ENCODE measurements at places on chromosomes 4 and X.
A peak's percentile ranks its signal among the peaks of the same experiment; 100 is the strongest.

GRCh38 chrX:65744965-65745364, 77.5 kb downstream of the MSN start:
- no peak for DNase-seq

DNA sequence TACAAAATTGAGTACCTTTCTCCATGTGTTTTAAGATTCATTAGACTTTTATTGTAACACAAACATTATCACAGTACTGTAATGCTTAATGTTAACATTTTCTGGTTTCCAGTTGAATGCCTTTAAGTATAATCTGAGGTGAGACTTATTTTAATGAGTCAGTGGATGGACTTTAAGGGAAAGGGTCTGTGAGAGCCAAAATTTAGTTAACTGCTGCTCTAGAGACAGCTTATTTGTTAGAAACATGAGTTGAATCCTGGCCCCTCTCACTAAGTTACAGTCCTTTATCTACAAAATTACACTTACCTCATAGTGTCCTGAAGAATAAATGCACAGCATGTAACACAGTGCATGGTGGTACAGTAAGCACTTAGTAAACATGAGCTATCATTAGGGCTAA, 66.0 kb downstream of the PGRMC2 start:
- no peak for DNase-seq

- no peak for DNase-seq
These were observed 29.4 kb downstream of the IRF2 start for GRCh38 chr4:184444953-184445309.

- DNase-seq = no peak
These were observed 87.8 kb downstream of the GPRASP3 start for GRCh38 chrX:102808336-102808735.

- no peak for DNase-seq
These were observed 37.0 kb downstream of the HPGDS start for GRCh38 chr4:94305466-94306225.

DNA sequence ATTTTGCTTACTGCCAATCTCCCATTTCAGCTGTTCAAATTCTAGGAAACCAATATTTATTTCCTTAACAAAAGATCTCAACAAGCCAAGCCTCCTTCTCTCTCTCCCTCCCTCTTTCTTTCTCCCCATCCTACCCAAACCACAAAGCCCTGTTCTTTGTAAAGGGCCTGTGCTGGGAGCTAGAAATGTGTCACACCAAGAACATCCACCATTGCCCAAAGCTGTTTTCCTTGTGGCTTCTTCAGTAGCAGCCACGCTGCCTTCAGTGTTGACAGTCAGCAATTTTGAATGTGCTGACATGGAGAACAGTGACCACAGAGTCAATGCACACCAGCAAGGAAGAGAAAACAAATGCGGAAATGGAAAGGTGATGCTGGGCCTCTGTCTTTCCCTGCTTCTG, 203.0 kb downstream of the MAML3 start:
- DNase-seq = no peak

GRCh38 chr4:84939113-84939512, 27.4 kb downstream of the WDFY3 start:
- DNase-seq = no peak

DNA sequence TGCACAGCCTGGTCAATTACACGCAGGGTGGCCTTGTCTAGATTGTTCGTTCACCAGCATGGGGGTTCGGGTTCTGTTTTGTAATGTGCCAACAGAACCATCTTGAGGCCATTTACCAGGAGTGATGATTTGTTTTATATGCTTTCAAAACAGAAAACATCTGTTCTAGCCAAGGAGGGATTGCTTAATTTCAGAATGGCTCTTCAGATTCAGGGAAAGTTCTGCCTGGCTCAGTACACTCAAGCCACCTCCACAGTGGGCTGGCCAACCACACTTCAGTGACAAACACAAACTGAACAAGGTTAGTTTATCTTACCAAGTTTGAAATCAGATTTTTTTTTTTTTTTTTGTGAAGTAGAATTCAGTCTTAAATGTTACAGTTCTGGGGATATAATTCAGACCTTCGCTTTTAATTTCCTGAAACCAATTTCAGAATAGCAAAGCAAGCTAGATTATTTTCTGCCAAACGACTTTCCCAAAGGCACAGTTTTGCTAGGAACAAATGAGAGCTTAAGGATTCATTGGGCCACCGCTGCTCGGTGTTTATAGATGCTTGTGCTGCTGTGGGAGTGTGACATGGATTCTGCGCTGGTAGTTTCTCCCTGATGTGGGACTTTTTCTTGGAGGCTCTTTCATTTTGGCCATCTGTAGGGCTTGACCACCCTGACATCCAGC, 23.4 kb downstream of the SMS start:
- DNase-seq = no peak

- no peak for DNase-seq
These were observed 10.4 kb upstream of the DGAT2L6 start for GRCh38 chrX:70166601-70167590.

DNA sequence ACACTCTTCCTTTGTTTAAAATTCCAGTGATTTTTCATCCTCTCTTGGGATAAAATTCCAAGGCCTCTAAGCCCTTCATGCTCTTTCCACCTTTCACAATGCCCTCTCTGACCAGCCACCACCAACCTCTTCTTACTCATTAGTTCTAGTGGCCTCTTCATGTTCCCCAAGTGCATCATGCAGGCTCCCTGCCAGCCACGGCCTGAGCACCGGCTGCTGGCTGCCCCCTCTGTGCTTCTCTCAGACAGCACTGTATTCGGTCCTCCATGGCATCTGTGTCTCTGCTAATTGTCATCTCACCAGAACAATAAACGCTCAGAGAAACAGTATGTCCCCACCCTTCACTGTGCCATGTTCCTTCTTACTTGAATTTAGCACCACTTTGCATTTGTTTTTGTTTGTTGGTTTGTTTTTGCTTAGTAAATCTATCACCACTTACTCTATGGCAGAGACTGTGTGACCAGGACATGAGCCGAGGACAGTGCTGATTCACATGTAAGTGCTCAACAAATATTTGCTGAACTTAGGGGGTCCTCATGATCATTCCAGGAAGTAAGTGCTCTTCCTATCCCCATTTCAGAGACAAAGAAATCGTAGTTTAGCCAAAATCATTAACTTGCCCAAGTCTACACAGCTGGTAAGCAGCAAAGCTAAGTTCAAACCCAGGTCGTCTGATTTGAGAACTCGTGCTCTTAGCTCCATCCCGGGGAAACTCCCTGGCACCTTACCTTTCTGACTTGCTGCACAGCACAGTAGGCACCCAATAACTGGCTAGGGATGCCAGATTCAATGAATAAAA, 77.1 kb upstream of the UCP1 start:
- peak; percentile 41 for DNase-seq

- no peak for DNase-seq
These were observed 18.0 kb downstream of the CDKL2 start for GRCh38 chr4:75612306-75612705.

GRCh38 chr4:182494103-182494502, 250.9 kb downstream of the TENM3 start:
- DNase-seq = no peak

DNA sequence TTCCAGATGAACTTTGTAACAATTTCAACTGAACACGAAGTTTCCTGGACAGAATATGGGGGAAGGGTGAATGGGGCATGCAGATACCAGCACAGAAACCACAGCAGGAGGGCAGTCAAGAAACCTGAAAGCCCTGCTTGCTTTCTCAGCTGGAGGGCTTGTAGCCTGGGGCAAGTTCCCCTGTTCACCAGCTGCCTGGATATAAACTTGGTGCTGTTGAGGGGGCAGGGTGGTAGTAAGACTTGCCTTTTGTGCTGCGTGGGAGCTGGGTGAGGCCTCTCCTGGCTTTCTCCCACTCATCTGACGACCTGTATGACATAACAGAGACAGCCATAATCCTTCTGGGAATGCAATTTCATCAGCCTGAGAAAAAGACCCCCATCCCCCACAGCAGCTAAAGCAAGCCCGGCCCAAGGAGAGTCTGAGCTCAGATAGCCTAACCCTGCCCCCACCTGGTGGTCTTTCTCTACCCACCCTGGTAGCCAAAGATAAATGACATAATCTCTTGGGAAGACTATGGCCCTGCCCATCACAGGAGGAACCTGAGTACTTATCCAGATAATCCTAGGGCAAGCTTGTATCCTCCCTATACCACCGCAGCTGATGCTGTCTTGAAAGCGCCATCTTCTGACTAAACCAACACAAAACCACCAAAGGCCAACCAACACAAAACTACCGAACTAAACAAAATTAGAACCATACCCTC, 234.3 kb downstream of the LAS1L start:
- DNase-seq = no peak

DNA sequence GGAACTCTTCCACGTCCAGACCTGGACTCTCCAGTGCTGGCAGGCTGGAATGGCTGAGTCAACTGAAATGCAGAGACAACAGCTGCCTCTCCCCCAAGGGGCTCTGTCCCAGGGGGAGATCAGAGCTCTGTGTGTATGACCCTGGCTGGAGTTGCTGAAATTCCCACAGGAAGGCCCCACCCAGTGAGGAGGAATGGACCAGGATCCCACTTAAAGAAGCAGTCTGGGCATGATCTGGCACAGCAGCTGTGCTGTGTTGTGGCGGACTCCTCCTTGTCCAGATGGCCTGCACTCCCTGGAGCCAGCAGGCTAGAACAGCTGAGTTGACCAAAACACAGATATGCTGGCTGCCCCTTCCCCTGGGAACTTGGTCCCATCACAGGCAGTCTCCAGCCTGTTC, 25.4 kb downstream of the C4orf17 start:
- no peak for DNase-seq

- no peak for DNase-seq
These were observed 104.1 kb downstream of the GPAT3 start for GRCh38 chr4:83639849-83640493.

DNA sequence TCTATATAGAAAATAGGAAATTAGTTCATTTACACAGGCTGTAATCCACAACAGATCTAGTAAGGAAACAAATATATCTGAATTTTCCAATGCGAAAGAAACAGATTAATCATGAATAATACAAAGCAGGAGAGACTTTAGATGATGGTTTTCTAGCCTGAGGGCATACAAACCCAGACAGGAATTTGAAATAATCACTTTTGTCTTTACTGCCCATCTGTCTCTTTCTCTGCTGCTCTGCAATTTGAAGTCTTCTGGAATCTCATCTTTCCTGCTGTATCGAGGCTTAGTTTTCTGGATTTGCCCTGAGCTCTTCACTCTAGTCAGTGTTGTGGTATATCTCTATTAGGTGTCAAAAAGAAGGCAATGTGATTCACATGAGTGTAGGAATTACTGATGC, 711.8 kb upstream of the FAM241A start:
- DNase-seq = no peak

GRCh38 chr4:54526560-54526959, 131.2 kb upstream of the KIT start:
- DNase-seq = no peak

GRCh38 chr4:119823045-119823444, 194.4 kb upstream of the PDE5A start:
- no peak for DNase-seq

- peak; percentile 82 for DNase-seq
These were observed 34.2 kb downstream of the WDR13 start for GRCh38 chrX:48631376-48632090.

DNA sequence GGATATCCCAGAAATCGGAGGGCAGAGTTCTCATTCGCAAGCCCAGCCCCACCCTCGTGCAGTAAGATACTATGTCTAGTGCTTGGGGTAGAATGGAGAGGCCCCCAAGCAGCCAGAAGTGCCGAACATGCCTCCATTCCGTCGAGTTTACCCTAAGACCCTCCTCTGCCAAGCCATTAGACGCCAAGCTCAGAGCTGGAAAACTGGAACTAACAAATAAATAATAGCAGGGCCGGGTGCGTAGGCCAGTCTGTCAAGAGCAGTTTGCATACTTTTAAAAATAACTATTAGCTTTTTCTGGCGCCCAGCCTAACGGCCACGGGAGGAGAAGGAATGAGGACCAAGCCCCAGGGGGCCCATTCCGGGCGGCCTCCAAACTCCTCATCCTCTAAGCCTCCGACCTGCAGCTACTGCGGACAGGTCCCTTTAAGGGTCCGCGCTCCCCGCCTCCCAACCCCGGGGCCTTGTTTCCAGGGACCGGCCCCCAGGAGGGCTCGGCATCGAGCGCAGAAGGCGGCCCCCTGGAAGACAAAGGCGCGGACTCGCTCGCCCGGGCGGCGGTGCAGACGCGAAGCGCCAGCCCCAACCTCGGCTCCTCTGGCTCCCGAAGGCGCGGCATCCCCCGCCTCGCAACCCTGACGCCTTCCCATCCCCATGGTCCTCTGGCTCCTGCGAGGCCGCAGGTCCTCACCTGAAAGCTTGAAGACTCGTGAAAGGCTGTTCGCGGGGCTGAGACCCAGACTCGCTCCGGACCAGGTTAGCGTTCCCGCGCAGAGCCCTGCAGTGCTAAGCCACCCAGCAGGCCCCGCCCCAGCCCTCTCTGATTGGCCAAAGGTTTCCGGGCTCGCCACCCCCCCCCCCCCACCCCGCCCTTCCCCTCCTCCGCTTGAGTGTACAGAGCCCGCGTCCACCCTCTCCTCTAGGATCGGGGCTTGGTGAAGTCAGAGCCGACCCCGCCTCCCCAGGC, at the start of gene TMSB15A:
TSS of gene TMSB15A (minus strand) at position 765 of the 967 bp plus-strand sequence.
- DNase-seq = peak; percentile 70

DNA sequence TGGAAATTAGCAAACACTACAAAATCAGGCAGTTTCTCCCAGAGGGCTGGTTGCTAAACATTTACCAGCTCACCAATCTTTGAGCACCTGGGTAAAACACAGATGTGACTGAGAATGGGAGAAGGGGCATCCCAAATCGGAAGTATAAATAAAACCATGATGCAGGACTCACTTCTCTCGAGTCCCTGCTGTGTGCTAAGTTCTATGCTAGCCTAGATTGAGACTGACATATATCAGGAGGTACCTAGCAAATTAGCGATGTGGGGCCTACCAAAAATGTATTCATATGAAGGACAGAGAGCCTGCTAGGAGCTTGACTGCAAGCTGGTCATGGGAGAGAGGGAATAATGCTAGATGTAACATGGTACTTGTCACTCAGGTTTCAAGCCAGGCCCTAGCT, 171.9 kb upstream of the PGRMC2 start:
- DNase-seq = no peak

- no peak for DNase-seq
These were observed 8.4 kb downstream of the HAND2 start for GRCh38 chr4:173521467-173522159.

DNA sequence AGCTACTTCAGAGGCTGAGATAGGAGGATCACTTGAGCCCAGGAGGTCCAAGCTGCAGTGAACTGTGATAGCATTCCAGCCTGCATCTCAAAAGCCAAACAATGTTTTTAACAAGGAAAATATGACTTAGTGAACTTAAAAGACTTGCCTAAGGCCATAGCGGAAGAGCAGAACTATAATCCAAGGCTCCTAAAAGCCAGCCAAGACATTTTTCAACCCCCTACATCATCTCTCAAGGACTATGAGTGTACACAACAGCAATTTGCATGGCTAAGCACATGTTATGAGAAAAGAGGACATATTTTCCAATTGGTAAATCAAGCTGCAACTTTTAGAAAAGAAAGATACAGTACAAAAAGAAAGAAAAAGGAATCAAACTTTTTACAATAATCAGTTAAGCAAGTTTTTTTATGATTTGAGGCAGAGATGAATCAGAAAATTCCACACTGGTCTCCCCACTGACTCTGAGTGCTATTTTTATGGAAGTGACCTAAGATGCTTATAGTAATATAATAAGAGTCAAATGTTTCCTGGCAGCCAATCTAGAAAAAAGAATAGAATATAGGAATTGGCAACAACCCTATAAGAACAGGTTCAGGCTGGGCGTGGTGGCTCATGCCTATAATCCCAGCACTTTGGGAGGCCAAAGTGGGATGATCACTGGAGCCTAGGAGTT, 9.8 kb upstream of the ACOT9 start:
- DNase-seq = no peak

All from ovary (tissue), 10 donors.